Cerebellar nuclear complex (tissue), 1 donor: ENCODE measurements at places on chromosomes 1 and 21.

- no peak for DNase-seq
These were observed 81.7 kb downstream of the SSBP3 start for GRCh38 chr1:54324251-54325140.

- no peak for DNase-seq
These were observed 705.4 kb upstream of the B3GALT2 start for GRCh38 chr1:193891788-193892187.

- DNase-seq, result no peak
These were observed 33.5 kb upstream of the HHAT start for GRCh38 chr1:210294999-210295745.

GRCh38 chr1:23910553-23911246, 2.5 kb downstream of the CNR2 start:
- DNase-seq, result no peak

GRCh38 chr1:23376890-23377811, 7.5 kb upstream of the ZNF436 start:
- DNase-seq, result no peak
